Heart left ventricle (tissue), 16 donors: ENCODE measurements at places on chromosomes 4 and X. TPM values are rescaled to one million over a fixed set of nuclear protein-coding genes. Genes with fewer than 3 reads are reported as not detected.

The RLIM gene
- 36.0 TPM for total RNA-seq

The RAB9B gene
- 23.9 TPM for total RNA-seq

The PCYT1B gene
- not detected for total RNA-seq

The ODAPH gene
- total RNA-seq: not detected

The ZDHHC15 gene
- 2.6 TPM for total RNA-seq

The TLR2 gene
- total RNA-seq: 1.2 TPM

The ITM2A gene
- total RNA-seq: 83.7 TPM

DNA sequence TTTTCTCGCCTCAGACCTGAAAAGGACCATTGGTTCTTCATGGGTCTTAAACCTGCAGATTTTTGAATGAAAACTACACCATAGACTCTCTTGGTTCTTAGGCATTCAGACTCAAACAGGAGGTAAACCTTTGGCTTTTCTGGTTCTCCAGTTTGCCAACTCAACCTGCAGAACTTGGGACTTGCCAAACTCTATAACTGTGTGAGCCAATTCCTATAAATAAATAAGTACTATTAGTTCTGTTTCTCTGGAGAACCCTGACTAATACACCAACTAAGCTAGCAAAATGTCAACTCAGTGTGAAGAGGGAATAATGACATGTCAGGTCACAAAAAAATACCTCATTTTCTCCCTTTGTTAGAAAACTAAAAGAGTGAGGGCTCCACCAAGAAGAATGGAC lies 374.6 kb downstream of the RAB28 start:
- no peaks in the 10 kb centered on the region for H3K27me3 ChIP-seq
- no peak overlapping the region for H3K27ac ChIP-seq
- no peaks in the 10 kb centered on the region for H3K36me3 ChIP-seq
- no peak overlapping the region for H3K4me3 ChIP-seq

DNA sequence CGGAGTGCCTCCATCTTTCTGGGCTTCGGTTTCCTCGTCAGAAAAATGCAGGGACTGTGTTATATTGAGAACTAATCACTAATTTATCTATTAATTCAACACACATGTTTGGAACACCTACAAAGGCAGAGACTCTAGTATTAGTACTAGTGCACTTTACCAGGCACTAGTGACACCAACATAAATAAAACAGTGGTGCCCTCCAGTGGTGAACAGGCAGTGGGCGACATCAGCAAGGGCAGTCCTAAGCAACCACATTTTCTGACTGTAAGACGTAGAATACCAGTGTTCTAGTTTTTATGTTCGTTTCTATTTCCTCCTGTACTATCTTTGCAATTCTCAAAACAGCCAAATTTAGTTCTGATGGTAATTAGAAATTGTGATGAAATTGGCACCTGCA lies 69.1 kb upstream of the UCP1 start:
- no peak overlapping the region for H3K4me3 ChIP-seq
- peaks cover 6% of the 10 kb centered on the region for H3K4me1 ChIP-seq
- H3K27me3 ChIP-seq: no peaks in the 10 kb centered on the region

DNA sequence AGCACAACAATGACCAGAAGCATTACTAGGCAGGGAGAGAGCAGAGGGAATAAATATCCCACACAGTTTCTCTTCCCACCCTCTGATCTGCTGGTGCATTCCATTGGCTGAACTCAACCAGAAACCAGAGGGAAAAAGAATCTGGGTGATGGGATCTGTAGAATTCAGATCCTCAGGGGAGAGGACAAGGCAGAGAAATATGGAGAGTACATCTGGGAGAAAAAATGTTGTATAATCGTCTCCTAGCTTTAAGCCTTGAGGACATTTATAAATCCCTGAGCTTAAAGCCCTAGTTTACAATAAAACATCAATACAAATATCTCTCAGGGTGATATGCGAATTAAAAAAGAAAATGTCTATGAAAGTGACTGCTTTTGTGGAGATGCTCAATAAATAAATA lies 368.1 kb upstream of the MAD2L1 start:
- H3K27me3 ChIP-seq: no peaks in the 10 kb centered on the region
- no peak overlapping the region for H3K27ac ChIP-seq
- no peak for DNase-seq

DNA sequence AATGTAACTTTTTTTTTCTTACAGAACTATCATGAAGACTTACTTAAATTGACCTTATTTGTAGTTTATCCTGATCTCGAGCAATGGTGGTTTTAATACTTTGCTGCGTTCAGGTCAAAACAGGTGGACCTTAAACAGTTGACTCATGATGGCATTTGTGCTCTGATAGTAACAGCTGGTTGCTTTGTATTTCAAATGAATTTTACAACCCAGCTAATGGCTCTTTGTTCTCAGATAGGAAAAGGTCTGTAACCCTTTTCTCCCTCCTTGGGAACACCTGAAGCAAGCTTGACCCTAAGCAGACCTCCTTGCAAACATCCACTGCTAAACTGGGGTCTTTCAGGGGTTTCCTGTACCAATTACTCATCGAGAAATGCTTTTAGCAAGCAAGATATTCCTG lies 79.2 kb downstream of the F11 start:
- no peaks in the 10 kb centered on the region for H3K36me3 ChIP-seq
- no peaks in the 10 kb centered on the region for H3K4me1 ChIP-seq
- no peak for DNase-seq
- no peak overlapping the region for H3K27ac ChIP-seq
- H3K27me3 ChIP-seq: no peaks in the 10 kb centered on the region

DNA sequence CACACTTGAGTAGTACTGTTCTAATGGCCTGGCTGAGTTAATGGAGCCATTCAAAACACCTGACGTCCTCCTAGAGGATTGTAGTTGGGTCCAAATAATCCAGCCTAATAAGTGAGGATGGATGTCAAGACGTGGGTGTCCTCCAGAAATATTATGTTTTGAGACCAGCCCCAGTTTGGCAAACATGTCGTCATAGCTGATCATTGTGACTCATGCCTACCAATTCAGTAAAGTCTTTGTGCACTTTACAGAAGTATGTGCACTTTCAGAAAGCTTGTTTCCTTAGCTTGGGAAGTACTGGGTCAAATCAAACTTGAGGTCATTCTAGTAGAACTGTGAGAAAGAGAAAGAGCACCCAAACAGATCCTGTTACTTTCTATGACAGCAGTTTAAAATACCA lies 37.6 kb upstream of the GLRA2 start:
- no peak overlapping the region for H3K4me3 ChIP-seq
- H3K27me3 ChIP-seq: no peaks in the 10 kb centered on the region
- no peaks in the 10 kb centered on the region for H3K36me3 ChIP-seq

DNA sequence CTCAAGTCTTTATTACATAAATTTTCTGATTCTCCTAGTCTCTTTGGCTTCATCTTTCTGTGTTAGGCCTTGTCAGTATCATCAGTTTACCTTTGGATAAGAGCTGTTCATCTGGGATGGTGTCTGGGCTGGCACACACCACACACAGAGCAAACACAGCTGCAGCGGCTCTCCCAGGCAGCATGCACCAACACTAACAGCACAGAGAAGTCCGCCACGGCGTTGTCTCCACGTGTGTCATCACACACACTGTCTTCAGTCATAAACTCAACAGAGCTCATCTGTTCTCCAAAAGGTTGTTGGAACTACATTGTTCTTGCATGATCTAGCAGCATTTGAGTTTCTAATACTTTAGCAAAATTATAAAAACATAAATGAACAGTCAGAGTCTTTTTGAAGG lies 851.9 kb upstream of the FRG1 start:
- no peaks in the 10 kb centered on the region for H3K4me1 ChIP-seq
- DNase-seq: no peak
- no peaks in the 10 kb centered on the region for H3K27me3 ChIP-seq
- H3K36me3 ChIP-seq: no peaks in the 10 kb centered on the region
- H3K4me3 ChIP-seq: no peak overlapping the region
- no peak overlapping the region for H3K27ac ChIP-seq

GRCh38 chr4:108118505-108118904 lies 50.2 kb downstream of the LEF1 start:
- no peak overlapping the region for H3K4me3 ChIP-seq
- no peaks in the 10 kb centered on the region for H3K4me1 ChIP-seq
- H3K36me3 ChIP-seq: no peaks in the 10 kb centered on the region
- H3K27ac ChIP-seq: no peak overlapping the region
- no peak for DNase-seq

- H3K4me1 ChIP-seq: peaks cover 16% of the 10 kb centered on the region
- peak overlapping the region; percentile 86 for H3K4me3 ChIP-seq
- no peaks in the 10 kb centered on the region for H3K36me3 ChIP-seq
- H3K27ac ChIP-seq: peak overlapping the region; percentile 99
- peak; percentile 42 for DNase-seq
Measured at GRCh38 chr4:140755774-140756318, 339 bp downstream of the TBC1D9 start.

DNA sequence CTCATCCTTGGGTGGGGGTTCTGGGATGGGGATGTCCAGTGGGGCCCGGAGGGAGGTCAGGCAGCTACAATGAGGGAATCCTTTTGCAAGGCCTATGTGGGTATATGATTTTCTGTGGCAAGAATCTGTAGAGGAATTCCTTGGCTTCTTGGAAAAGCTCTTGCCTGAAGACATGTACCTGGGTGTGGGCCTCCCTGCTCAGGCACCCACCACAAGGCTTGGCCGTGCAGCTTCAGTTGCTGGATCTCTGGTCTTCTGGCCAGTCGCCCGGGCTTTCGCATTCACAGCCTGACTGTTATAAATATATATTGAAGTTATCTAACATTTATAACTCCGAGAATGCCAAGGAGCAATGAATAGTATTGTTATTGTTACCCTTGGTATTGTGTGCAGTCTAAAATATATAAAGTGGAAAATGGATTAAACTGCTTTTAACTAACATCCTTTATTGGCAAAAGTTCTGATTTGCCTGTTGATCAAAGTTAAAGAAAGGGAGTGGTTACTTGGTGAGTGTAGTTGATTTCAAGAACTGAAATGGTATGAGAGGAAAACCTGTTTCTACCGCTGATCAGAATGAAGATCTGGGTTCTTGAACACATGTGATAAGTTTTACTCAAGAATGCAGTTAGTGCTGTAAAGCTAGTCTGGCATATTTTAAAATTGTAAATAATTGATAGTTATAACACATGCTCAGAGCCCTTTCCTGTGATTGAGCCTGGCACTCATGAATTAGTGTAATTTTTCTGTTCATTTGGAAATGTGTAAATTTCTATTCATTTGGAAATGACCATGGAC lies 36.0 kb downstream of the PTTG2 start:
- peaks cover 21% of the 10 kb centered on the region for H3K4me1 ChIP-seq
- H3K27me3 ChIP-seq: no peaks in the 10 kb centered on the region

GRCh38 chrX:10360116-10360515 lies 203.3 kb downstream of the CLCN4 start:
- H3K4me1 ChIP-seq: no peaks in the 10 kb centered on the region
- H3K4me3 ChIP-seq: no peak overlapping the region
- no peaks in the 10 kb centered on the region for H3K36me3 ChIP-seq
- peak; percentile 15 for DNase-seq
- H3K27me3 ChIP-seq: peaks cover 6% of the 10 kb centered on the region

DNA sequence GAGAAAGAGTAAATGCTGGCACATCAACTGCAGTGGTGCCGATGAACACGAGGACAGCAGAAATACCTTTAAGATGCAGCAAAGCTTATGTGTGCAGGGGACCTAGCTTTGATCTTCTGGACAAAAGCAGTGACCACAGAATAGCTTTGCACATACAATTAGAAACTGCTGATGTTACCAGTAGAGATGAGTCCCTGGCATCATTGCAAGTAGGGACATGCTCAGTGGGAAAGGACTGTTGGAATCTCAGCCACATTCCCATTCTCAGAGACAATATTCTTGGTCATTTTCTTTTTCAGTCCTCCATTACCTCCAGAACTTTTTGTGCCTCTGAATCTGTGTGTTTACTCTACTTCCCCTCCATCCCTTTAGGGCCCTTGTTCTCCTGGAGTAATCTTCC lies 16.9 kb upstream of the PDLIM3 start:
- H3K4me1 ChIP-seq: no peaks in the 10 kb centered on the region
- H3K27ac ChIP-seq: no peak overlapping the region
- no peak overlapping the region for H3K4me3 ChIP-seq
- H3K27me3 ChIP-seq: no peaks in the 10 kb centered on the region
- DNase-seq: no peak

DNA sequence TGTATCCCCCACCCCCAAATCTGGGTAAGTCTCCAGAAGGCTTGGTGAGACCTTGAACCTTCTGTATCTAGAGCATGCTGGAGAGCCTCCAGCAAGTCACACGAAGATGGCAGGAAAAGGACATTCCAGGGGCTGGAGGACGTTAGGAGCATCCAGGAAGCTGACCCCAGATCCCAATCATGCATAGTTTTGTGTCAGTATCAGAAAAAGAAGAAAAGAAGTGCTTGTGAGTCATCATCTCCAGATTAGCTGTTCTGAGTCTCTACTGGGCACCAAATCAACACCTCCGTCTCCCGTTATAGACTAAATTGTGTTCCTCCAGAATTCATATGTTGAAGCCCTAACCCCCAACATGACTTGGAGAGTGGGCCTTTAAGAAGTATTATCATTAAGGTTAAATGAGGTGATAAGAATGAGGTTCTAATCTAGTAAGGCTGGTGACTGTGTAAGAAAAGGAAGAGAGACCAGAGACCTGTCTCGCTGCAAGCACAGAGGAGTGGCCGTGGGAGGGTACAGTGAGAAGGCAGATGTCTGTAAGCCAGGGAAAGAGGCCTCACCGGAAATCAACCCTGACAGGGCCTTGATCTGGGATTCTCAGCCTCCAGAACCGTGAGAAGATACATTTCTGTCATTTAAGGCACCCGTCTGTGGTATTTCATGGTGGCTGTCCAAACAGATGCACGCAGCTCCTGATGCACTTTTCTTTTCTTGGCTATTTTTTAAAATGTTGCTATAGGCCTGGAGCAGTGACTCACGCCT lies 38.1 kb upstream of the CLDN24 start:
- no peak for DNase-seq
- no peak overlapping the region for H3K4me3 ChIP-seq
- no peak overlapping the region for H3K27ac ChIP-seq
- no peaks in the 10 kb centered on the region for H3K4me1 ChIP-seq

GRCh38 chr4:22322996-22323395 lies 192.9 kb downstream of the ADGRA3 start:
- no peak for DNase-seq
- H3K4me1 ChIP-seq: no peaks in the 10 kb centered on the region
- no peaks in the 10 kb centered on the region for H3K36me3 ChIP-seq
- H3K4me3 ChIP-seq: no peak overlapping the region

DNA sequence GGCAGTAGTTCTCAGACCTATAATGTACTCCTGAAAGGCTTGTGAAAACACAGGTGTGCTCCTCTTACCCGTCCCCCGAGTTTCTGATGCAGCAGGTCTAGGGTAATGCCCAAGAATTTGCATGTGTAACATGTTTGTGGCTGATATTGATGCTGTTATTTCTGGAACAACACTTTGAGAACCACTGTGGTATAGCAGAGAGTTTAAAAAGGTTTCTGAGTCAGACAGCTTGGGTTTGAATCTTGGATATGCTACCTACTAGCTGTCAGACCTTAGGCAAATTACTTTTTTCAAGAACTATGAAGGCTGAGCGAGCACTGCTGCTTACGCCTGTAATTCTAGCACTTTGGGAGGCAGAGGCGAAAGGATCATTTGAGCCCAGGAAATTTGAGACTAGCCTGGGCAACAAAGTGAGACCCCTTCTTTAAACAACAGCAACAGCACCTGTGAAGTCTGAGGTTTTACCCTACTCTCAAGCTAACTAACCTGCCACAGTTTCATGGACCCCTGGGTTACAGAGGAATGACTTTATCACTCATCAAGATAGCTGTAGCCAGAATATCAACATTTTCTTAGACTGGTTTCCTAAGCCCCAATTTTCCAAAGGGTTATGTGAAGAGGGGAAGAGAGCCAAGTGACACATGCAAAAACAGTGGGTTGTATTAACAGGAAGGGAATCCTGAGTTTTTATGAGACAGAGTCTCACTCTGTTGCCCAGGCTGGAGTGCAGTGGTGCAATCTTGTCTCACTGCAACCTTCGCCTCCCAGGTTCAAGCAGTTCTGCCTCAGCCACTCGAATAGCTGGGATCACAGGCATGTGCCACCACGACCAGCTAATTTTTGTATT lies 5.1 kb downstream of the AFF1 start:
- DNase-seq: no peak
- no peaks in the 10 kb centered on the region for H3K27me3 ChIP-seq
- H3K4me1 ChIP-seq: peaks cover 46% of the 10 kb centered on the region
- H3K27ac ChIP-seq: no peak overlapping the region
